ENCODE measurements at places on chromosomes 16 and 17. TPM values are rescaled to one million over a fixed set of nuclear protein-coding genes. Genes with fewer than 3 reads are reported as not detected.

DNA sequence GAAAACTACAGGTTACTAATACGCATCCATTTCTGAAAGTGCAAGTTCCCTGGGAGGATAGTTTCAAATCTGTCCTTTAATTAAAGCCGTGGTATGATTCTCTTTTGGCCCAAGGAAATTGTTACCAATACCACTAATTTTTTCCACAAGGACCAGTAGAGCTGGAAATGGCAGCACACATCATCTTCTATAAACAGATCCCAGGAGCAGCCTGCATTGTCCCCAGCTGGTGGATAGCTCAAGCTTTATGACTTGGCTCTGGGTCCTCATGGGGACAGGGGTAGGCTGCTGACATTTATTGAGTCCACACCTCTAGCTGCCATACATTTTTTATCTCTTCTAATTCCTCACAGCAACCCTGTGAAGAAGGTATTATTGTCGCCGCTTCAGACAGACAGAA lies 35.8 kb upstream of the BHLHA9 start:
- peaks cover 18% of the 10 kb centered on the region for H3K27me3 ChIP-seq
- H3K36me3 ChIP-seq, result no peaks in the 10 kb centered on the region
- peaks cover 8% of the 10 kb centered on the region for H3K4me1 ChIP-seq
- H3K27ac ChIP-seq, result no peak overlapping the region
- no peak overlapping the region for H3K4me3 ChIP-seq

- no peaks in the 10 kb centered on the region for H3K4me1 ChIP-seq
- no peak for DNase-seq
- no peaks in the 10 kb centered on the region for H3K27me3 ChIP-seq
- no peak overlapping the region for H3K4me3 ChIP-seq
- no peaks in the 10 kb centered on the region for H3K36me3 ChIP-seq
- no peak overlapping the region for H3K27ac ChIP-seq
These were observed 105.9 kb downstream of the IRX3 start for GRCh38 chr16:54180421-54181359.

GRCh38 chr16:57029161-57030160 lies 40.1 kb downstream of the NLRC5 start:
- no peaks in the 10 kb centered on the region for H3K27me3 ChIP-seq
- H3K4me3 ChIP-seq, result no peak overlapping the region
- no peaks in the 10 kb centered on the region for H3K4me1 ChIP-seq
- H3K36me3 ChIP-seq, result peaks cover 3% of the 10 kb centered on the region
- H3K27ac ChIP-seq, result no peak overlapping the region
- no peak for DNase-seq

- H3K36me3 ChIP-seq, result no peaks in the 10 kb centered on the region
- no peaks in the 10 kb centered on the region for H3K4me1 ChIP-seq
- no peak overlapping the region for H3K4me3 ChIP-seq
- no peaks in the 10 kb centered on the region for H3K27me3 ChIP-seq
These were observed 33.6 kb downstream of the PRPSAP2 start for GRCh38 chr17:18891541-18891940.

DNA sequence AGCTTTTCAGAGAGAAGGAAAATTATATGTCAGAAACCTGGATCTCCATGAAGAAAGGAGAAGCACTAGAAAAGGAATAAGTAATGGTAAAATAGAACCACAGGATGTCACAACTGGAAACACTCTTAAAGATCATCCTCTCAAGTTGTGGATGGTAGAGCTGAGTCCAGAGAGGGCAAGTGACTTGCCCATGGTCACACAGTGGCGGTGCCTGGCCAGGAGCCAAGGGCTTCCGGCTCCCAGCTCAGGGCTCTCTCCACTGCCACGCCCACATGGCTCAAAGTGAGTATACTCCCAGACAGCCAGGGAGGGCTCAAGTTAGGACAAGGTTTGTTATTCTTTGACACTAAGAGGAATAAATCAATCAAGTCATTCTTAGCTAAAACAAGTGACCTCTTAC lies 159.8 kb downstream of the COPRS start:
- no peaks in the 10 kb centered on the region for H3K36me3 ChIP-seq
- no peak overlapping the region for H3K27ac ChIP-seq
- no peak overlapping the region for H3K4me3 ChIP-seq
- no peaks in the 10 kb centered on the region for H3K27me3 ChIP-seq
- no peaks in the 10 kb centered on the region for H3K4me1 ChIP-seq

DNA sequence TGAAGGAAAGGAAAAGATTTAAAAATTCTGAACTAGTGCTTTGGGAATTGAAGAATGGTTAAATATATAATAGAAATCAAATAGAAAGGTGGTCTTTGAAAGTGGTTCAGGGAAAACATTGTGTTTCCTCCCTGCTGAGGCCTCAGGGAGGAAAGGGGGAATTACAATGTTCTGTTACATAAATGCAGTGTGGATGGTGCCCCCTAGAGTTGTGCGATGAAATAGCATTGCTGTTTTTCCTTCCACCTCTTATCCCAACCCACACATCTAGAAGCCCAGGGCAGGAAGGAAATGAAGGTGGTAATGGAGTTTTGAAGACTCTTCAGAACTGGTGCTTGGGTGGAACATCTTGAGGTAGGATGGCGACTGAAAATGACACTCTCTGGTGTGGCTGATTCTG lies 6.4 kb upstream of the TOX3 start:
- no peak for DNase-seq
- H3K4me1 ChIP-seq, result no peaks in the 10 kb centered on the region
- peaks cover 3% of the 10 kb centered on the region for H3K27me3 ChIP-seq
- no peaks in the 10 kb centered on the region for H3K36me3 ChIP-seq

DNA sequence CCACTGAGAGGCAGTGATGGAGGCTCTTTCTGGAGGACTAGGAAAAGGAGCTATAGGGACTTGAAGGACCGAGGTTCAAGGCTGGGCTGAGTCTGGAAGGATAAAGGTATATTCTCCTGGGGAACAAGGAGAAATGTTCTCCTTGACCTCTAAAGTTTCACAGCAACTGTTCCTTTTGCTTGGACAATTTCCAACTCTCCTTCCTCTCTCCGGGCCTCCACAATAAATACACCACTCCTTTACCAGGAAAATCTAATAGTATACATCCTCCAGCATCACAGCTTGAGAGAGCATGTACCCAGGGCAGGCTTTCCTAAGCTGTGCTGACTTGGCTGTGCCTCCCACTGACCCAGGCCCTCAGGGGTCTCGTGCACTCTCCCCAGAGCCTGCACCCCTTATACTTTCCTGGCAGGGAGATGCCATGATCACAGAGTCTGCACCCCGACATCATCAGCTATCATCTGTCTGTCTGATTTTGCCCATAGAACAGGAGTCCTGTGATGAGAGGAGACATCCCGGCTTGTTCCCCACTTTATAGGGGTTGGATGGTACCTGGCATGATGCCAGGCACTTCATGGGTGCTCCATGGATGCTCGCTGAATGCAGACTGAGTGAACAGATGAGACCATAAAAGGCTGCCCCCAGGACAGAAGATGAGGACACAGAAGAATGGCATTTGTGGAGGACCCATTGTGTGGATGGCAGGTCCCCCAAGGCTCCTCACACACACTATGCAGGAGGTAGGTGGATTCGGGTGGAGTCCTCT lies 582.6 kb upstream of the CDH5 start:
- H3K4me1 ChIP-seq, result no peaks in the 10 kb centered on the region
- no peaks in the 10 kb centered on the region for H3K36me3 ChIP-seq
- H3K27me3 ChIP-seq, result no peaks in the 10 kb centered on the region
- H3K4me3 ChIP-seq, result no peak overlapping the region
- no peak for DNase-seq

GRCh38 chr17:39517224-39517623 lies 55.9 kb downstream of the CDK12 start:
- H3K4me3 ChIP-seq, result no peak overlapping the region
- H3K4me1 ChIP-seq, result peaks cover 7% of the 10 kb centered on the region
- DNase-seq, result no peak
- H3K27me3 ChIP-seq, result no peaks in the 10 kb centered on the region
- no peaks in the 10 kb centered on the region for H3K36me3 ChIP-seq
- no peak overlapping the region for H3K27ac ChIP-seq

DNA sequence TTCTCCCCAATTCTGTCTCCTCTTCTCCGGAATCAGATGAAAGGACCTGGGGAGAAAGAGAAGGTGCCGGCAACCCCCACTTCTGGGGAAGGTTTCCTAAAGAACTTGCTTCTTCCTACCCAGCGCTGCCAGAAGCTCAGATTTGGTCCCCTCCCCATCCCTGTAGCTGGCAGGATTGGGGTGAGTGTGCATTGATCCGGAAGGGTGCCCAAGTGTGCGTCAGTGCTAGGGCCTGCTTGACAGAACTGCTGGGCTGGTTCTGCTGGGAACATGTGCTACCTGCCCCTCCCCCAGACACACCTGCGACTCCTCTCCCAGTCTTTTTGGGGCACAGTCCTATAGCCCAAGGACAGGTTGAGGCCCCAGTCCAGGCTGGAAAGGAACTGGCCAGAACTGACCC lies 3.3 kb downstream of the ARL4D start:
- H3K27ac ChIP-seq, result no peak overlapping the region
- peaks cover 9% of the 10 kb centered on the region for H3K4me1 ChIP-seq
- no peaks in the 10 kb centered on the region for H3K27me3 ChIP-seq
- H3K4me3 ChIP-seq, result no peak overlapping the region

The ASPA gene
- 3.8 TPM for total RNA-seq

The GRIN2A gene
- total RNA-seq, result not detected

Measured in adrenal gland (tissue), 19 donors.